ENCODE measurements at places on chromosomes 12 and 14. TPM values are rescaled to one million over a fixed set of nuclear protein-coding genes. Genes with fewer than 3 reads are reported as not detected.

The TAS2R7 gene
- not detected for total RNA-seq

The SDS gene
- not detected for total RNA-seq

The TCTN2 gene
- total RNA-seq, result 7.9 TPM

The ATL1 gene
- 5.5 TPM for total RNA-seq

The NT5DC3 gene
- total RNA-seq, result 4.2 TPM

The SYT1 gene
- 0.59 TPM for total RNA-seq

The RASAL1 gene
- not detected for total RNA-seq

The IFI27L2 gene
- total RNA-seq, result 38.5 TPM

The RDH12 gene
- total RNA-seq, result not detected

The SPTSSA gene
- 19.3 TPM for total RNA-seq

The HPD gene
- total RNA-seq, result not detected

The POTEM gene
- not detected for total RNA-seq

The CLEC9A gene
- not detected for total RNA-seq

The GLIPR1 gene
- total RNA-seq, result 96.8 TPM

The POTEG gene
- total RNA-seq, result not detected

The TOMM20L gene
- not detected for total RNA-seq

The DNAJC22 gene
- 0.85 TPM for total RNA-seq

The ASIC1 gene
- 0.14 TPM for total RNA-seq

The RPL10L gene
- total RNA-seq, result not detected

The ADAM21 gene
- total RNA-seq, result 0.28 TPM

The HVCN1 gene
- total RNA-seq, result 2.2 TPM

The APPL2 gene
- 14.6 TPM for total RNA-seq

The ARMH4 gene
- total RNA-seq, result 2.1 TPM

The BBOF1 gene
- 1.3 TPM for total RNA-seq

The PTPN6 gene
- total RNA-seq, result 0.13 TPM

The PLEK2 gene
- 10.4 TPM for total RNA-seq

The GDF11 gene
- total RNA-seq, result 3.6 TPM
